ENCODE measurements at places on chromosomes 2 and 18.

DNA sequence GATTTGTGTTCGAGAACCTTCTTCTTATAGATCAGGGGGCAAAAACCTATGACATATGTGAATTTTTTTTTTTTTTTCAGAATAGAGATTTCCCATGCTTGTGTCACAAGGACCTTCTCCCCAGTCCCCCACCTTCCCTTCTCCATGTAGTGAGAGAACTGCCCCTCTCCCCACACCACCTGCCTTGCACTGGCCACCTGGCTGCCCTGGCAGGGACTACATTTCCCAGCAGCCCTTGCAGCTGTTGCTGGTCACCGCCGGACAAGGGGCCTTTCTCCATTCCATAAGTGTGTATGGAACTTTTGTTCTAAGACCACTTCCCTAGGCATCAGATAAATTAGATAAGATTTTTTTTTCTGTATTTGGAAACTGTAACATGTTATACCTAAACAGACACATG, 22.2 kb downstream of the MBP start:
- DNase-seq = no peak

- DNase-seq = no peak
Observed at GRCh38 chr2:233793465-233794127, 15.5 kb downstream of the MROH2A start.

DNA sequence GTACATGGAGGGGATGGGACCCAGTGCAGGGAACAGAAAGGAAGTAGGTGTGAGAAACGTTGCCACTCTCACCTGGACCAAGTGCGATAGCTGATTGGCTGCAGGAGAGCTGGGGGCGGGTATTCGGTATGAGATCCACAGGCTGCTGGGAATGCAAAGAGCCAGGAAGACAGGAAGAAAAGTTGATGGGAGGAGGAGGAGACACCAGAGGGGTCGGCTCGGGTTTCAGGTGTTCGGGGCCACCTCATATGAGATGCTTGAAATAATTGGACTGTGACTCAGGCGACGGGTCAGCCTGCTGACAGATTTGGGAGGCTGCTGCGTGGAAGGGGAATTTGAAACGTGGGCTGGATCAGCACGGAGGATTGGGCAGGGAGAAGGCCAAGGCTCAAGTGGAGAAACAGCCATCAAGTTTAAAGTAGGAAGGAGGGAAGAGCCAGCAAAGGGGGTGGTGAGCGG, 65.1 kb downstream of the MRPS9 start:
- no peak for DNase-seq

DNA sequence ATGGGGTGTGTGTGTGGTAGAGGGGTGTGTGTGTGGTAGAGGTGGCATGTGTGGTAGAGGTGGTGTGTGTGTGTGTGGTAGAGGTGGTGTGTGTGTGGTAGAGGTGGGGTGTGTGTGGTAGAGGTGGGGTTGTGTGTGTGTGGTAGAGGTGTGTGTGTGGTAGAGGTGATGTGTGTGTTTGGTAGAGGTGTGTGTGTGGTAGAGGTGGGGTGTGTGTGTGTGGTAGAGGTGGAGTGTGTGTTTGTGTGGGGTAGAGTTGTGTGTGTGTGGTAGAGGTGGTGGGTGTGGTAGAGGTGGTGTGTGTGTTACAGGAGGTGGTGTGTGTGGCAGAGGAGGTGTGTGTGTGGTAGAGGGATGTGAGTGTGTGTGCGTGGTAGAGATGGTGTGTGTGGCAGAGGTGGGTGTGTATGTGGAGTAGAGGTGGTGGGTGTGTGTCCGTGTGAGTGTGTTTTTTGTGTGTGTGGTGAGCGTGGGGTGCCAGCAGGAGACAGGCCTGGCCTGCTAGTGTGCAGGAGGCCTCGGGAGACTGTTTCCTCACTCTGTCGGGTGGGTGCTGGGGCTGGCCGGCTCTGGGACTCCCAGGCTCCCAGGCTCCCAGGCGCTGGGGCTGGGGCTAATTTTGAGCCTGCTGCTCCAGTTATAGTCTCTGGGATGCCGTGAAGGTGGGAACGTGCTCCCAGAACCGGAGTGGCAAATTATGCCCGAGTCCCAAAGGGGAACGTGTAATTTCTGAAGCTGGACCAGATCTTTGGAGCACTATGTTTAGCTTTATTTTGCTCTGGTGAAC, 165.2 kb downstream of the DYSF start:
- no peak for DNase-seq

DNA sequence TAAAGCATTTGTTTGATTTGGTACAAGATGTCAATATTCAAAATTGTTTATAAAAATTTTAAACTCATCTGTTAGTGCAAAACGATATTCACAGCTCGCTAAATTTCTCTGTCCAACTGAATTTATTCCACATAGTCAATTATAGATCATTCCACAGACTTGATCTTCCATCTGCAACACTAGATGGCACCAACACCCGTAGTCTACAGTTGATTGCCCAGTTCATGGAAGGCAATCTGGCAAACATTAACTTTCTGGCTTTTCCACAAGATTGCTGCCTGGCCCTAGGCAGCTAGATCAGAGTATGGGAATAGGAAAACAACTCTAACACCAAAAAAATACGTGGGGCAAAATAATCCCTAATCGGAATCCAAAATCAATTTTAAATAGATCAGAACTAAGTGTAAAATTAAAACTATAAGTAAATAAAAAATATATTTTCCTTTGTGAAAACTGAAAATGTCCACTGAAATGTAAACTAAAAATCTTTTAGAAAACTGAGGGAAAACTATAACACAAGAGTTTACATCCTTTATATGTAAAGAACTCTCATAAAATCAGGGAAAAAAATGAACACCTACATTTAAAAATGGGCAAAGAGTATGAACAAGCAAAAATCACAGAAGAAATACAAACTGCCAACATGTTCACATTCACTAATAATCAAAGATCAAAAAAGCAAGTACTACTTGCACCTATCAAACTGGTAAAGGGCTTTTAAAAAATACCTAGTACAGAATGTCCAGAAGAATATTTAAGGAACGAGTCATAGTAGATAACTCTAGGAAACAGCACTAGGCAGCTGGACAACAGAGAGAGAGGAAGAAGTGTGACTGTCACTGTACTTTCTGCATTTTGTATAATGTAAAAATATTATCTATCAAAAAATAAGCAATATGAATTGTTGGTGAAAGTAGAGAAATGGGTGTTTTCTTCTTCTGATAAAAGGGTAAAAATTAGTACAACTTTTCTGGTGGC, 35.0 kb downstream of the RTN4 start:
- DNase-seq = no peak

GRCh38 chr18:44777457-44778192, 96.9 kb downstream of the SETBP1 start:
- DNase-seq = no peak

- DNase-seq = no peak
Observed at GRCh38 chr2:12169721-12170120, 423.3 kb downstream of the LPIN1 start.

DNA sequence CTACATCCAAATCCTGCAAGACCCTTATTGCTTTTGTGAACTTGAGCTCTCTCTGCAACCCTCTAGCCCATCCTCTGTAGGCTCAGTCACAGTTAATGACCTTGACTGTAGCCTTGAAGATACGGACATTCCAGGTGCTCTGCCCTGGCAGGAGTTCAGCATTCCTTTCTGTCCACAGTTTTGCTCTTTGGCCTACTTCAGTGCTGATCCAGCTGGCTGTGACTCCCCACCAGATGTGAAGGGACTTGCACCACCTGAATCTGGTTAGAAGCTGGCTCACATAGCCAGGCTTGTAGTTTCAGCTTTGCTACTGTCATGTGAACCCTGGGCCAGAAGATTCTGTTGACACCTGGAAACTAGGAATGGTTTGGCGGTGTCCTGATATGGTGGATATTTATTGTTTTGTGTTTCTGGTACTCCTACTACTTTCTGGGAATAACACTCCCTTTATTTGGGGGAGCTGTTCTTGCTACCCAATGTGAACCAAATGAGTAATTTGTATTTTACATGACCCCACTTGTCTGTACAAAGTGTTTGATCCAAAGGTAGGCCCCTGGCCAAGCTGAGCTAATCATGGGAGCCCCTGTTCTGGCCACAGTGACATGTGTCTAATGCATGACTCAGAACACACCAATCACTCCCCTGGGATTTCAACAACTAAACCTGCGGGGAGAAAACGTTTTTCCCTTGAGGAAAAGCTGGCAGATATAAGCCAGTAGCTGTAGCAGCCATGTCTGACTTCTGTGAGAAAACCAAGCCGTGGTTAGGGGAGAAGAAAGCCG, 73.4 kb downstream of the CDCA7 start:
- DNase-seq = no peak

DNA sequence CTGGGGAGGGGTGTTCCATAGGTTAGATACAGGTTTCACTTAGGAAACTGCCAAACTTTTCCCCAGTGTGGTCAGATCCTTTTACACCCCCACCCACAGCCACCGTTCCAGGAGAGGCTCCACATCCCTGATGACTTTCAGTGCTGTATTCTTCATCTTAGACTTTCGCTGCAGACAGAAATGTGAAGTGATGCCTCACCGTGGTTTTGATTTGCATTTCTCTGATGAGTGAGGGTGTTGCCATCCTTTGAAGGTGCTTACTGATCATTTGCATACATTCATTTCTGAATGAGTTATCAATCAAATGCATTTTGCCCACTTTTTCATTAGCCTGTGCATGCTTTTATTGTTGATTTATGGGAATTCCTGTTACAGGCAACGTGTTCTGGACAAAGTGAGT, 14.9 kb downstream of the COPS9 start:
- DNase-seq = no peak

- no peak for DNase-seq
Observed at GRCh38 chr2:84991404-84992160, 20.6 kb downstream of the KCMF1 start.

- no peak for DNase-seq
Observed at GRCh38 chr2:40004336-40004735, 225.3 kb upstream of the THUMPD2 start.

- no peak for DNase-seq
Observed at GRCh38 chr2:74128206-74128605, 19.5 kb downstream of the BOLA3 start.

- DNase-seq = no peak
Observed at GRCh38 chr2:169221745-169222369, 140.5 kb downstream of the LRP2 start.

- no peak for DNase-seq
Observed at GRCh38 chr18:8480506-8481328, 128.5 kb upstream of the RAB12 start.

- no peak for DNase-seq
Observed at GRCh38 chr18:3266062-3266608, 4.2 kb downstream of the MYL12B start.

GRCh38 chr2:222146488-222146887, 152.3 kb downstream of the PAX3 start:
- DNase-seq = no peak

DNA sequence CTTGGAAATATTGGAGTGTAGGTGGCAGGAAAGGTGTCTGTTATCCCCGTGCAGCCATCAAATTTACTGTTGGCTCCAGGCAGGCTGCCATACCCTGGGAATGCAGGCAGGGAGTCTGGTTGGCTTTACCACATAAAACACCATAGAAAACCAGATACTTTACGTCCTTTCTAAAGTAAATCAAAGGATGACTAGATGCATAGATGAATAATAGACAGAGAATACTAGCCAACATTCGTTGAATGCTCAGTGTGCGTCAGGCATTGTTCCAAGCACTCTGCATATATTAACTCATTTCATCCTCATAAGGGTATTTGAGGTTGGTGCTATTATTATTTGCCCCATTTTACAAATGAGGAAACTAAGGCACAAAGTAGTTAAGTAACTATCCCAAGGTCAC, 65.2 kb downstream of the VSNL1 start:
- DNase-seq = no peak

GRCh38 chr18:6004683-6005082, 109.4 kb upstream of the TMEM200C start:
- DNase-seq = no peak

GRCh38 chr2:15460112-15460620, 101.0 kb downstream of the NBAS start:
- no peak for DNase-seq

- no peak for DNase-seq
Observed at GRCh38 chr2:167653131-167653530, 594.3 kb downstream of the STK39 start.

DNA sequence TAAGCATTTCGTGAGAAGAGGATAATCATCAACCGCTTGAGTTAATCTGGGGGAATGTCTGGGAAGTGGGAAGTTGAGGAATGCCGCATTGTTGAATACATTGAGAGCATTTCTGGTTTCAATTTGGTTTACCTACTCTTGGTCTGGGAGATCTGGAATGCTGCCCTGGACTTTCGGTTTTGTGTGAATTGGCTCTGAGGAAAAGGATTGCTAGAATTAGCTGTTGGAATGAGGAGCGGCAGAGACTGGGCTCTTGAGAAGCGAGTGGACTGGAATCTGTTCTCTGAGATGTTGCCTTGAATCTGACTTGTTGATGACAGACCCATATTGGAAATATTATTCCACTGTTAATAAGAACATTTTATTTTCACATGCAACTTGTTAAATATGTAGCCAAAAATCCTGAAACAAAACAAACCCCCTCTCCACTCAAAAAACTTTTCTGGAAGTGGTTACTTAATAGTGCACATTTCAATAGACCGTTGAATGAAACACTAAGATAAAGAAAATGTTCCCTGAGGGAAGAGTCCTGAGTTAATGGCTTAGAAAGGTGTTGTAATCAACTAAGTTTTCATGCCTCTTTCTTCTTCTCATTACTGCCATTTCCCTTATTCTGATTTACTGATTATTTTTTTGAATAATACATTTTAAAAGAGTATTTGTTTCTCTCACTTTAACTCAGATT, 50.8 kb downstream of the PTPRM start:
- DNase-seq = no peak

DNA sequence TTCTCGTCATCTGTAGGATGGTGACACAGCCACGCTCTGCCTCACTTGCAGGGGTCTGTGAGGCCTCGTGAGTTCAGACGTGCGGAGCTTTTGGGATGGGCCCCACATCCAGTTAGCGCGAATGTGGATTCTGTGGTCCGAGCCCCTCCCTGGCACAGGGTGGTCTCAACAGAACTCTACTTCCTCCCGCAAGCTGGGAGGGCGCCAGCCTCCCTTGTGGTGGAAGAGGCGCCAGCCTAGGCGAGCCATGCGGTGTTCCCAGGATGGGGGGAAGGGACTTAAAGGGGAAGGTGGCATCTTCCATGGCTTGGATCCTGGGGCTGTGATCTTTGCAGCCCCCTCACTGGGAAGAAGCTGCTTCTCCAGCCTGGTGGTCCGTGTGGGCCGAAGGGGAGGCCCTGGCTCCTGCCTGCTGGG, 1.4 kb downstream of the SNORC start:
- no peak for DNase-seq
